Activated gamma-delta T cell (primary cell): ENCODE measurements at places on chromosomes 7 and 10.

- no peak for DNase-seq
Measured at GRCh38 chr10:104090611-104091010, 4.9 kb upstream of the COL17A1 start.

GRCh38 chr7:1096156-1097119 is 8.5 kb downstream of the GPER1 start:
- DNase-seq: no peak

DNA sequence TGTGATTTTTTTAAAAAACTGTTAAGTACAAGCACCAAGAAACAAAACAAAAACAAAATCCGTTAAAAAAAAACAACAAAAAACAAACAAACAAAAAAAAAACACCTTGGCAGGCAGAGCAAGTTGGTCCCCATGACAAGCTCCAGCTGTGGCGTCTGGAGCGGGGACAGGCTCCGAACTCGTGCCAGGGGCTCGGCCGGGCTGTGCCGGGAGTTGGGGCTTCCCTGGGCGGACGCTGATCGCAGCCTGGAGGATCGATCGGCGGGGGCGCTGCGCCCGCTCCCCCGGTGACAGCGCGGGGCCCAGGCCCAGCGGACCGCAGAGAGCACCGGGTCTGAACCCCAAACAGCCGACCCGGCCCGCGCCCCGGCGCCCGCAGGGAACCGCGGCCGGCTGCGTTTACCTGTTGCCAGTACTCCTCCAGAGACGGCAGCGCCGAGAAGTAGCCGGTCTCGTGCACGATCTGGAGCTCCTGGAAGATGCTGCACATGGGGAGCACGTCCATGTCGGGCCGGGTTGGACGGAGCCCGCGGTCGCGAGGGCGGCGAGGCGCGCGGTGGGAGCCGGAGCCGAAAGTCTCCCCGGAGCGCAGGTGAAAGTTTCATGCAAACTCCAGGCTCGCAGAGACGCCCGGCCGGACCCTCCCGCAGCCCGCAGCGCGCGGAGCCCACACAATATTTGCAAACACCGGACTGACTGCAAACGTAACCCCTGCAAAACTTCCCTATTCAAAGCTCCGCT is at the start of gene KLF6:
Gene KLF6, minus strand, starts transcription at position 700 of the 741 bp plus-strand sequence. Its CDS starts 195 bp downstream, at position 505.
- DNase-seq: peak; percentile 48

DNA sequence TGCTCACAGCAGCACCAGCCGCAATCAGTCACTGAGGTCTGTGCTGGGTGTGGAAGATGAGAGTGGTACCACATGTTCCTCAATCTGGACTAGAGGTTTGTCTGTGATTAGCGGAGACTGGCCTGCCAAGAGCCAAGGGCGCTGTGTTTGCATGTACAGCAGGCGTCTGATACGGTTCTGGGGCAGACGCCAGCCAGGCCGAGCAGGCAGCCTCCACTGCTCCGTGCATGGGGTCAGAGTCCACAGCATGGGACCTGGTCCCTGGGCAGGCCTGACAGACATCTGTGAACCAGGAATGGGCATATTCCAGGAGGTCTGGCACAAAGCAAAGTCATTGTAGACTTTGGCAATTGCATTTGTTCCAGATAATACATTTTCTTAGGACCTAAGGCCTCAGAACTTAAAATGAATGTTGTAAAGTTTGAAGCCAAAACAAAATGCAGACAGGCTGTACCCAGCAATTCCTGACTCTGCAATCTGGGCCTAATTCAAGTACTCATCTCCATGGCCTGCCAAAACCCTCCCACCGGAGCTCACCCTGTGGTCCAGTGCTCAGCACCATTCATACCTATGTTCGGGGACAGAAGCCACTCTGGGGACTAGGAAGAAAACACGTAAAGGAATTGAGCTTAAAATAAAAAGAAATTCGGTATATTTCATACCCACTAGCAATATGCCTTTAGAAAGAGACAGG is 50.0 kb upstream of the FAM20C start:
- DNase-seq: no peak

GRCh38 chr7:27124096-27124901 is 6.3 kb downstream of the HOXA4 start:
- DNase-seq: no peak

DNA sequence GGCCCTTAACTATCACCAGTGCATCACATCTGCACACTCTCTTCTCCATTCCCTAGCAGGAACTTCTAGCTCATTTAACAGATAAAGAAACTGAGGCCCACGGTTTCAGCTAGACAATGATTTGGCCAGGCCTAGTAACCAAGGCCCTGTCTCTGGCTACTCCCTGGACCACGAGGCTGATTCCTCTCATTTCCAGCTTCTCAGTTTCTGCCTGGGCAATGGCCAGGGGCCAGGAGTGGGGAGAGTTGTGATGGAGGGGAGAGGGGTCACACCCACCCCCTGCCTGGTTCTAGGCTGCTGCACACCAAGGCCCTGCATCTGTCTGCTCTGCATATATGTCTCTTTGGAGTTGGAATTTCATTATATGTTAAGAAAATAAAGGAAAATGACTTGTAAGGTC is 13.5 kb downstream of the AQP1 start:
- DNase-seq: no peak

- no peak for DNase-seq
Measured at GRCh38 chr7:77644774-77645173, 51.5 kb upstream of the RSBN1L start.

GRCh38 chr10:15482156-15482555 is 111.1 kb upstream of the FAM171A1 start:
- DNase-seq: no peak

DNA sequence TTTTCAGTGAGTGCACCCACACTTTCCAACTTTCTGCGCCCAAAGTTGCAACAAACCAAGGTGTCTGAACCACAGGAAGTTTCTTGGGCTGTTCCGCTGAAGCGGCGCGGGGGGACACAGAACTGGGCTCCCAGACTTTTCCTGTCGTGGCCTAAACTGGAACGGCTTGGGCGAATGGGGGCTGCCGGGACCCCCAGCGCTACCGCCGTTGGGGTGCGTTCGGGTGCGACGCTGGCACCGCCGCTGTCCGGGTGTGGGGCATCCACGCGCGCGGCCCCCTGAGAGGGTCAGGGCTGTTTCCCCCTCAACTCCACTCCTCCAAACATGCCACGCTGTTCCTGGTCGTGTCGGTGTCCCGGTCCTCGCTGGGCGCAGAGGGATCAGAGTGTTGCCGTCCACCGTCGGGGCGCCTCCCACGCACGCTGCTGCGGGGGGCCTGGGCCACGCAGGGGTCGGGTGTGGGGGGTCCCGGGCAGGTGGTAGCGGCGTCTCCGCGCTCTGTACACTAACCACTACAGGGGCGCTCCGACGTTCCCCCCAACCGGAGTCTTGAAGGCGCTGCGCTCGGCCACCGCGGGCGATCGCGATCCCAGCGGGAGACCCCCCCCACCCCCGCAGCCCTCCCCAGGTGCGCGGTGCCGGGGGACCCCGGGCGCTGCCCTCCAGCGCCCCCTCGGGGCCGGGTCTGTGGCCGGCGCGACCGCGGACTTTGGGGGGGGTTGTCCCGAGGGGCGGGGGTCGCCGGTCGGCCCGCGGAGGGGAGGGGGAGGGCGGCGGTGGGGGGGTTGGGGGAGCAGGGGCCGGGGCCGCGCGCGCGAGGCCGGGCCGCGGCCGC is 2.2 kb upstream of the CUX1 start:
- peak; percentile 66 for DNase-seq

DNA sequence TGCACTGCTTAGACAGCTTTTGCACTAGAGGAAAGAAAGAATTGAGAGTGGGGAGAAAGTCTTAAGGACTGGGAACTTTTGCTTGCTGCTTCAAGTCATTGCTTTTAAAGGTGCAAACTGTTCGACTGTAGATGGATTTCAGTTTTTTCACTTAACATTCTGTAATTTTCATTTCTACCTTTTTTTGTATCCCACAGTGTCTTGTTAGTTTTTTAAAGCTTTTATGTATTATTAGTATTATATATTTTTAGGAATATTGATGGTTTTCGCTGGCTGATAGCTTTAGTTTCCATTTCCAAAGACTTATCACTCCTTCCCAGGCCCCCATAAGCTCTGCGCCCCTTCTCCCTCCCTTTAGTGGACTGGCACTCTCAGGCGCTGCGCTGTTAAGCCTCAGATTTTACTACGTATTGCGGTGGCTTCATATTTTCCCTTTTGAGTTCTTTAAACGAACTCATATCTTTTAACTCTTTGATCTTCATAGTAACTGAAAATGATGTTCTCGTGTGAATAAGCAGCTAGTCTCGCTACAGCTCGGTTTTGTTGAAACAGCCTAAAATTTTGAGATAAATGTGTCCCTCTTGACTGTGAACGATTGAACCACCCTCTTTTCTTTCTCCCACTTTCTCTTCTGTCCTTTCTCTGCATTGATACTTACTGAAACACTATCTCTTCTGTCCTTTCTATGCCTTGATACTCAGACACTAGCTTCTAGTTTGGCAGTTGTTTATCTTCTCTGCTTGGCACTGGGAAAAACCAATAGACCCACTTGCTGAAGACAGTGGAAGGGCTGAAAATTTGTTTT is 2.5 kb upstream of the ETV1 start:
- no peak for DNase-seq

GRCh38 chr7:38830826-38831225 is 78.2 kb downstream of the VPS41 start:
- DNase-seq: no peak

- DNase-seq: no peak
Measured at GRCh38 chr7:141012044-141012685, 2.6 kb downstream of the MRPS33 start.

DNA sequence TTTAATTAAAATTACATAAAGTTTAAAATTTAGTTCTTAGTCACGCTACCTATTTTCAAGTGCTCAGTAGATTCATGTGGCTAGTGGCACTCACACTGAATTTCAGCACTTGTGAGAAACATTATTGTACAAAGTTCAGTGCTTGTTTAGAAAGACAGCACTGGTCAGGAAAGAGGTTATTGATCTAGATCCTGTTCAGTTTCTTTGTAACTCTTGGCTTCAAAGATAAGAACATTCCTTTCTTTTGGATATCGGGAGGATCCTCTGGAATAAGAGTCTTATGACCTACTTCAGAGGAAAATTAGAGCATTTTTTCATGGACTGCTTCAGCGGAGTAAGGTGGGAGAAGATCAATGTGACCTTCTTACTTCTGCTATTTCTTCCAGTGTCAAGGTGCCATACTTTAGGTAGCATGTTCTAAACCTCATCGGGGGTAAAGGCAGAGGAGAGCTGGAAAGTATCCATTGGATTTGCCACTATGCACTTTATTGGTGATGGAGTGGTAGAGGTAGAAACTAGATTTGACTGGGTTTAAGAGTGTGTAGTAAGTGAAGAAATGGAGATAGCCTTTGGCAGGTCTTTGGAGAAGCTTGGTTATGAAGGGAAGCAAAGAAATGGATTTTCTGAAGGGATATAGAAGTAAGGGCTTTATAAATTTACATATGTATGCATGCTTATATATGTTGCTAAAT is 39.9 kb downstream of the PHYHIPL start:
- no peak for DNase-seq

GRCh38 chr10:122492999-122493481 is 31.7 kb downstream of the HTRA1 start:
- no peak for DNase-seq

DNA sequence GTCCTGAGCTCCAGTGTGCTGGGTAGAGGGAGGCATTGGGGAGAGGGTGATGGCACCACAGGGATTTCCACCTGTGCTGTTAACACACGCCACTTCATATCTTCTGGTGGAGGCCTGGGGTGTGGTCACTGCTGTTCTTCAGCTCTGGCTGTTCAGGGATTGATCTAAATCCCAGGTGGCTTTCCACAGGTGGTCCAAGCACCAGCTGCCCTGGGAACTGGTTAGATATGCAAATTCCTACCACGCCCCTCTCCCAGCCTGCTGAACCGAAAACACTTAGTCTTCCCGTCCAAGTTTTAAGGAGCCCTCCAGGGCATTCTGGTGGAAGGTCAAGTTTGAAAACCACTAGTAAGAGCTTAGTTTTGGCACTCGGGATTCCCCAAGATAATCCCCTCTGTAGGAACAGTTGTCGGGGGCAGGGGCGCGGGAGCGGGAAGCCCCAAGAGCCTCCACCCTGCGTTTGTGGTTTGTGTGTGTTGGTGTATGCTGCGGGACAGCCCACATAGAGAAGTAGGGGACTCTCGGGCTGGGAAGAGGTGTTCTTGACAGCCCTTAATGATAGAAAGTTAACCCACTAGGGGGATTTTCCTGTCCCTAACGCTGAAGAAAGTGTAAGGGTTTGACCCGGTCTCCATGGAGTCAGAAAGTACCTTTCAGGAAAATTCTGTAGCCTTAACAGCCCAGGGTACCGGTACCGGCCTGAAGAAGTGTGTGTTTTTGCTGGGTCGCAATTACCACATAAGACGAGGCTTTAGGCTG is 5.1 kb downstream of the DEPP1 start:
- no peak for DNase-seq

DNA sequence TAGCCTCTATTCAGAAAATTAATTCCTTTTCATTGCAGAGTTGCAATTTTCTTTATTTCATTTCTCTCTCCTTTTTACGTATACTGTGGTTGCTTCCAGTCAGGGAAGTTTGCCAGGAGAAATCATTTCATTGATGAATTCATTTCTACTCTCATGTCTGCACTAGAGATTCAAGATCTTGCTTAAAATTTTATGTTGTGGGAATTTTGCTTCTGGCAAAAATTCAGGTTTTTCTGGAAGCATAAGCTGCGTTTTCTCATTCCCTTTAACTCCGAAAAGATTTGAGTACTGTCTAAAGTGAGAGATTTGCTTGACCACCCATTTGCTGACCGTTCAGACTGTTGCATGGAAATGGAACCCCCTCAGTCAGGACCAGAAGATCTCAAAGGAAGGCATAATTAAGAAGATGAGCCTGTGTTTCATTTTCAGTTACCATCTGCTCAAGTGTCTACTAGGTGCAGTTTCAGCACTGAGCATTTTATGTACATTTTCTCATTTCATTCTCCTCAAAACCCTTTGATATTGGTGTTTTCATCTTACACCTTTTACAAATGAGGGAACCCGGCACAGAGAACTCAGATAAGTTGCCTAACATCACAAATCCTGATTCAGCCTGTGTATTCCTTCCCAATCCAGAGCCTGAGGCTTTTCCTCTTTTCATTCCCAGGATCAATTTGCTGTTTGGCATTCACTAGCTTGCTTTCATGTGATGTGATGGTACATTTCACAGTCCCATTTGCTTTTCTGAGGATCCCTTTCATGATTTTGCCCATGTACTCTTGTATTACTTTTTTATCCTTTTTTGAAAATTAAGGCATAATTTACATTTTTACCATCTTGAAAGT is 3.9 kb downstream of the PTPRZ1 start:
- DNase-seq: no peak

GRCh38 chr10:85542936-85543730 is 823.5 kb downstream of the GRID1 start:
- DNase-seq: no peak

DNA sequence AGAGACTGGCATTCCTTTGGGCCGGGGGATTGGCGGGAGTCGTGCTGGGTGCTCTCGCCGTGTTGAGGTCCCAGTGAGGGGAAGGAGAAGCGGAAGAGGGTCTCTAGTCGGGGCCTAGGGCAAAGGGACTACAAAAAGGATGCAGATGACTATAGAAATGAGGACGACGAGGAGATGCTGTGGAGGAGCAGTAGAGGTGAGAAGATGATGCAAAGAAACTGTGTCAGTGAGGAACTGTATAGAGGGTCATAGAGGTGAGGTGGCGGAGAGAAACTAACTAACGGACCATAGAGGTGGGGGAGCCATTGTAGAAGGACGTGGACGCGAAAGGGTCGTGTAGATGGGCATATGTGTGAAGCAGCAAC is 324 bp downstream of the TWNK start:
- no peak for DNase-seq

GRCh38 chr10:30215141-30215540 is 133.9 kb downstream of the MTPAP start:
- DNase-seq: no peak
